ENCODE measurements at places on chromosomes 11 and 22.

GRCh38 chr11:117908109-117908895 is 20.9 kb downstream of the TMPRSS13 start:
- DNase-seq, result no peak

DNA sequence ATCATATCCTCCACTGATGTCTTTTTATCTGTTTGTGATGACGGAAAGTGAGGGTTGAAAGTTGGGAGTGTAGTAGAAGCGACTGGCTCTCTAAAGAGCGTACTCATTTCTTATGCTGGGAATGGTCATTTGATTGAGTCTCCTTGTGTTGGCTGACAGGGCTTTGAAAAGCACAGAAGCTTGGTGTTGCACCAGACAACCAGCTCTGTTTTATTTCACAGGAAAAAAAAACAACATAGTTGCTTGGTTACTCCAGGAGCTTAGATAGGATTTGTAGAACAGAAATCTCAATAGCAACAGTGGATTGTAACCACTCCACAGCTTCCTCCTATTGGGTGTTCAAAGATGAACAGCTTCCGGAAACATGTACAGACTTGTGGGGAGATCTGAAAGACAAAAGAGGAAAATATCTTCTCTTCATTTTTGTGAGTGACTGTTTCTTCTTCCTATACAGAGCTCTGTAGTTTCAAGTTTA is 2.7 kb downstream of the RBM14 start:
- DNase-seq, result peak; percentile 45

DNA sequence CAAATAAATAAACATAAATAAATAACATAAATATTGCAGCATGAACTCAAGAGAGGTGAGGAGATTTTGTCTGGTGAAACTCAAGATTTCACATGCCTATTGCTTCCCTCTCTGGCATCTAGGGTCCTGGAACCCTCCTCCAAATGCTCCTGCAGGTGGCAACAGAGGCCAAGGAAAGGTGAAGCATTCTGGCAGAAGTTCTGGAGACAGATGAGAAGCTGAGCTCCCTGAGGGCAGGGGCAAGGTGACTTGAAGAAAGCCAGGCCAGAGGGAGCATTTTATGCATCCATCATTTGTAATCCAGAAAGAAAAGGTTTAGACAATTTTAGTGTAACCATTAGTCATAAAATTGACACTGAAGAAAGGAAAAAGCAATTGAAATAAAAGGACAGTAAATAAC is 64.9 kb downstream of the ENDOD1 start:
- no peak for DNase-seq

DNA sequence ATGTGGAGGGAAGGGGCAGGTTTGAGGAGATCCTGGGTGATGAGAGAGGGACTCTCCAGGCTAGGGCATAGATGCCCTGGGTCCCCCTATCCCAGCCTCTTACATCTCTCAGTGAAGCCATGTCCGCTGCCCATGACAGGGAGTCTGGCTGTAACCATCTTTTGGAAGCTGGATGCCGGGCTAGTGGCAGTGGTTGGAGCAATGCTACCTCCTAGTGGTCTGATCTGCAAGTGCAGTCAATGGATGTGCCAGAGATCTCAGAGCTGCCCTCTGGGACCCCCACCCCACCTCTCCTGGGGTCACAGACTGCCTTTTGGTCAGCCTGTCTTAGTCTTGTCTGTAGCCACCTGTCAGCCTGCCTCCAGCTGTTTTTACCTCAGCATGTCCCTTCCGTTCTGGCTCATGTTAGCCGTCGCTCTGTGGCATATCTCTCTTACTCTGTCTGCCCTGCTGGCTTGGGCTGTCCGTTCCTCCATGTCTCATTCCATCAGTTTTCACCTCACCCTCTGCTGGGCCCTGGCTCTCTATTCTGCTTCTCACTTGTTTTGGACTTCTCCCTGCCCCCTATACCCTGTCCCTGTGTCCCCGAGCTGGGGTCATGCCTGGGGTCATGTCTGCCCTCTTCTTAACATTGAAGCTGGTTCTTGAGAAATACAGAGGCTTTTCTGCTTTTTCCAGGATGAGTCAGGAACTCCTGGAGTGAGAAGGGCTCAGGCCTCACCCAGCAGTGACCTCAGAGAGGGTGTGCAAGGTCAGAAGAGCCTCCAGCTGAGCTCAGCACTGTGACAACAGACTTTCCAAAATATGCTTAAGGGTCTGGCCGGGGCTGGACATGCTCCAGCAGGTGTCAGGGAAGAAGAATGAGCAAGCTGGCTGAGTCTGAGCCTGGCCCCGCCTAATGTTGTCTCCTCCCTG is 52.0 kb upstream of the THY1 start:
- peak; percentile 88 for DNase-seq

DNA sequence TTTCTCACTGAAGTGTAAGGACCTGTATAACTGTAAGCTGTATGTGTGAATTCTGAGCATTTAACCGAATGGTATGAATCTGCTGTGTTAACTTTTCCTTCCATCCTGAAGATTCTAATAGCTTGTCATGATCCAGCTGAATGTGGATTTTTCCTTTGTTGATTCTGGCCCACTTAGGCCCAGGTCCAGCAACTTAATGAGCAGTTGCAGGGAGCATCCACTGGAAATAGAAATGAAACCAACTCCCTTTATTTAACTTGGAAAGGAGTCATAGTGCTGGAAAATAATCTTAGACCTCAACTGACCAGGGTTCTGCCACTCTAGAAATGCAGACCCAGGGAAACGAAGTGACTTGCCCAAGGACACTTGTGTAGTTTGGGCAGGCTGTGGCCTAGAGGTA is 142.3 kb upstream of the MTNR1B start:
- no peak for DNase-seq

DNA sequence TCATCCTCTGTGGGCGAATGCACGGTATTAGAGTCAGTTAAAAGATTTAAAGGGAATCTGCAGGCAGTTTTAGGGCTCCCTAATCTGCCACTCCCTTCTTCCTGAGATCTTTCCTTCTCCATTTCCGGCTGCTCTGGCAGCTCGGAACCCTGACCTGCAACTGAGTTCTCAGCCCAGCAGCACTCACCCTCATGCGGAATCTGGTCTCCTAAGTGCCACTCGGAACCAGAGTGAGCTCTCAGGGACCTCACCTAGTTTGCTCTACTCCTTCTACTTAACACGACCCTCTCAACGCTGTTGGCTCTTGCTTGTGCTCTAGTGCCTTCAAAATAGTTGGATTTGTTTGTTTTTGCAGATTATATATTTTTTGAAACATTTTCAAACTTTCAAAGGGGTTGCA is 19.3 kb upstream of the IL10RA start:
- DNase-seq, result no peak

DNA sequence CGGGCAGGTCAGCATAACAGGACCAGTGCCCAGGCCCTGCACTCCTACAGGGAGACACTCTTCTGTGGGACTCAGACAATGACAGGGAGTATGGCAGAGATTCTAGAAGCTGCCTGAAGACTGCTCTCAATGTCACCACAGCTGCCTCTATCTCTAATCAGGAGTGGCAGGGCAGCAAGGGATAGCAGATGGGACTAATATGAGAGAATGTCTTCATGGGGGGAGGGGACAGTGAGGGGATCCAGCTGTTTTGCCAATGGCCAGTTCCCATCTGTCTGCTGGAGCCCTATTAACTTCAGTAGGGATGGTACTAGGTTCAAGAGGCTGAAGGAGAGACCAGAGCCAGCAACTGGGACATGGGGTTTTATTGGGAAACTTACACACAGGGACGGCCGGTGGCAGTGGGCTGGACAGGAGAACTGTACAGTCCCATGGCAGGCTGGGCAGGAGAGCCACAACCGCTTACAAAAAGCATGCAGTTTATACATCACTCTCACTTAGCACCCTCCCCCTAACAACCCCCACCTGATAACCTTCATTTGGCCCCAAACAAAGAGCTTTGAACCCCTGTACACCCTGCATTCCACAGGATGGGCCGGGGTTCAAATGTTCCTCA is 2.5 kb upstream of the CD82 start:
- no peak for DNase-seq

GRCh38 chr22:39133871-39134270 is 18.6 kb downstream of the CBX7 start:
- DNase-seq, result no peak

DNA sequence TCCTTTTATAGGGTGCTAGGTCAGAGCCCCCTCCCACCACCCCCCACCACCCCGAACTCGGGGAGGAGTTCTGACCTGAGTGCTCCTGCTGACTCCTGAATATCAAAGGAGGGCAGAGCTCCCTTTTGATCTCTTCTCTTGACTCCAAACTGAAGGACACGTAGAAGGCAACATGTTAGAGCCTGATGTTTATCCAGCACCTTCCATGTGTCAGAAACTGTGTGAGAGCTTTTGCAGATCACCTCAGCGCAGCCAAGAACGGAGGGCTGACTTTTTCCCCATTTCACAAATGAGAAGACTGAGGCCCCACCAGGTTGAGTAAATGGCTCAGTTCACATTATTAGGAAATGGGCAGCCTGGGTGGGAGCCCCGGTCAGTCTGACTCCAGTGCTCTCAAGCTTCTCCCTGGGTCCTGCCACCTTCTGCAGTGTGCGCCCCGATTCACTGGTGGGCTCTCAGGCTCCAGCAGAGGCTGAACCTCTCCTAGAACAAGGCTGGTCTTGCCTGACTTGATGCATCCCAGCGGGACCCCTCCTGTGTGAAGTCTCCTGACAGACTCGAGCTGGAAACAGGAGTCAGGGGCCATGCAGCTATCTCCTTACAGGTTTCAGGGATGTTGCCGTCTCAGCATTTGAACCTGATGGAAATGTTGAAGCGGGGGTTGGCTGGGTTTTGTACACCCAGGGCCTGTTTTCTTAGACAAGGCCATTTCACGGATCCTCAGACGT is 98.5 kb downstream of the TSPAN18 start:
- no peak for DNase-seq

DNA sequence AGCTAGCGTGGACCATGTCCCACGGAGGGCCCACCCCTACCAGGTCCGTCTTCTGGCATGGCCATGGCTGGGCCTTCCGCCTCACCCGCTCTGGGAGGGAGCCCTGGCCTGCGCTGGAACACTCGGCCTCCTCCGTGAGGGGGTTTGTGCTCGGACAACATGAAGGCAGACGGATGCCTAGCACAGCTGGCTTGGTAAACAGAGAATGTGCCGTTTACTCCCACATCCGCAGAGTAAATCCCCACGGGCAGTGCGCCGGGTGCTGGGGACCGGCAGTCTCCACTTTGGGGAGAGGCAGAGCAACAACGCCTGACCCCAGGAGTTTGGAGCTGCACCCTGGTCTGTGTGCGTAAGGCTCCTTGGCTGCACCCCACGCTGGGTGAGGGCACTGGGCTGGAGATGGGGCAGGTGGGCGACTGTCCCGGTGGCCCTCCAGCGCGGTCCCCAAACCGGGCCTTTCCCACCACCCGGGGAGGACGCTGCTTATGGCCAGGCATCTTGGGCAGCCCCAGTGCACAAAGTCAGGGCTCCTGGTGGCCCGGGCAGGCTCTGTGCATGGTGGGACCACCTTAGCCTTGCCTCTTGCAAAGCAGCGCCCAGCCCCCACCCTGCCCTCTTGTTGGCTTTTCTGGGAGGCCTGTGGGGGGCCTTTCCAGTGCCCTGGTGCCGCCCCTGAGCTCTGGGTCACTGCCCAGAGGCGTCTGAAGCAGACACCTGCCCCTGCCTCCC is 30.7 kb upstream of the MUC5AC start:
- DNase-seq, result no peak

Measured in Ammon's horn (tissue), 1 donor.